ENCODE measurements at places on chromosomes 1 and 21.

- no peak for DNase-seq
Measured at GRCh38 chr1:242147096-242147976, 148.4 kb upstream of the MAP1LC3C start.

DNA sequence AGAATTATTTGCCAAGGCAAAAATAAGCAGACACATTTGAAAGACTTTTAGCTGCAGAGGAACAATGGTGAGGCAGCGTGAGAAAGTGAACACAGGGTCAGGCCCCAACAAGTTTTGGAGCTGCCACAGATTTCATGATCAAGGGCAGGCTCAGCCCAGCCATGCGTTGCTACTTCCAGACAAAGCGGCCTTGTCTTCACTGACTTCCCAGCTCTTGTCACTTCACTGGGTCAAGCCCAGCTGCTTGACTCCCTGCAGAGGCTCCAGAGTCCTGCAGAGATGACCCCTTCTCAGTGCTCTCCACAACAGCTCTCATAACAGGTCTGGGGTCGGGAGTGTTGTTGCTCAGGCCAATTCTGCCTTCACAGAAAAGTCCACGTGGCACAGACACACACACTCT, 35.8 kb downstream of the HHAT start:
- DNase-seq, result no peak

- no peak for DNase-seq
Measured at GRCh38 chr1:218869276-218869675, 304.4 kb upstream of the LYPLAL1 start.

GRCh38 chr1:56345831-56346230, 233.5 kb downstream of the PLPP3 start:
- DNase-seq, result no peak

DNA sequence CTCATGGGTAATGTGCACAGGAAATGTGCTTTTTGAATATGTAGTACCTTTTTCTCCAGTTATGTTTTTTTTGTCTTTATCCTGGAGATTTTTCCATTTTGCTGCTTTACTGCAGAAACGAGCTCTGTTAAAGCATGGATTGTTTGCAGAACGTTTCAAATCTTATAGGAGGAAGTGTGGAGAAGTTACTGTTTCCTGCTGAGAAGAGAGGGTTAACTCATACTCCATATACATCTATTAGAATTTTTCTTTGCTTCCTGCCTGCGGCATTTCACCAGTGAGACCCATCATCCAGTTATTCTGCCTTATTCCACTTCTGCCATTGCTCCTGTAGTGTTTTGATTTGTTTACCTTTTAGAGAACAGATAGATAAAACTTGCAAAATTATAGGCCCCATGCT, 2.0 kb downstream of the RPRD2 start:
- DNase-seq, result no peak

- no peak for DNase-seq
Measured at GRCh38 chr1:176033474-176033873, 173.6 kb downstream of the COP1 start.

DNA sequence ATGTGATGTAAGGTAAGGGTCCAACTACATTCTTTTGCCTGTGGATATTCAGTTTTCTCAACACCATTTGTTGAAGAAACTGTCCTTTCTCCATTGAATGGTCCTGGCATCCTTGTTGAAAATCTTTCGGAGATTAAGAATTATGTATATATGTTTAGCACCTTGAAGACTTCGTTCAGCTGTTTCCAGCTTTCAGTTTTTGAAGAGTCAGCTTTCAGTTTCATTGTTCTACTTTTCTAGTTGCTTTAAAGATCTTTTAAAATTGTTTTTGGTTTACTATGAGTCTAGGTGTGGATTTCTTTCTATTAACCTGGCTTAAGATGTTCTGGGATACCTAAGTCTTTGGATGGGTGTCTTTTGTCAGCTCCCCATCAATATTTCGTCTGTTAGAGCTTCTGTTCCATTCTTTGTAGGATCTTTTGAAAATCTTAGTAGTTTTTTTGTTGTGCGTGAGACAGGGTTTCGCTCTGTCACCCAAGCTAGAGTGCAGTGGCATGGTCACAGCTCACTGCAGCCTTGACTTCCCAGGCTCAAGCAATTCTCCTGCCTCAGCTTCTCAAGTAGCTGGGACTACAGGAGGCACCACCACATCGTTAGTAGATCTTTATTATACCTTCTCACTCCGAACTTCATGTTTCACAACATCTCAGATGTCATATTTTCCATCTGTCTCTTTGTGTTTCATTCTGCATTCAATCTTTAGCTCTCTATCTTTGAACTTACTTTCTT, 353.5 kb upstream of the B3GALT2 start:
- no peak for DNase-seq

GRCh38 chr1:96865731-96866685, 144.4 kb downstream of the PTBP2 start:
- no peak for DNase-seq

- peak; percentile 56 for DNase-seq
Measured at GRCh38 chr1:183589874-183590243, 400 bp downstream of the NCF2 start.

- no peak for DNase-seq
Measured at GRCh38 chr1:232744847-232745246, 60.4 kb upstream of the MAP10 start.

GRCh38 chr1:231724041-231724440, 97.5 kb downstream of the DISC1 start:
- DNase-seq, result no peak

DNA sequence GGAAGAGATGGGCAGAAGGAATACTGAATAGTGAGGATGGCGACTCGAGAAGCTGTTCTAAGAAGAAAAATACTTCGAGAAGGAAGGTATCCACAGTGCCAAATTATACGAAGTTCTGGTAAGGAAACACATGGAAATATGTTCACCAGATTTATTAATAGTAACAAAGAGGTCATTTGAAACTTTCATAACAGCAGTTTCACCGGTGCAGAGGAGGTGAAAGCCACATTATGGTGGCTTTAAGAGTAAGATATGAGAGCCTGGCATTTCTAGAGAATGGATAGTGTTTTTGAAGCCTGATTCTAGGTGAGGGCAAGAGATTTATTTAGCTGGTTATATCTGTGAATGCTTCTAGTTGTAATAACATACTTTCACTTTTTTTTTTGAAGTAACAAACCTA, 56.2 kb downstream of the DPYD start:
- no peak for DNase-seq

DNA sequence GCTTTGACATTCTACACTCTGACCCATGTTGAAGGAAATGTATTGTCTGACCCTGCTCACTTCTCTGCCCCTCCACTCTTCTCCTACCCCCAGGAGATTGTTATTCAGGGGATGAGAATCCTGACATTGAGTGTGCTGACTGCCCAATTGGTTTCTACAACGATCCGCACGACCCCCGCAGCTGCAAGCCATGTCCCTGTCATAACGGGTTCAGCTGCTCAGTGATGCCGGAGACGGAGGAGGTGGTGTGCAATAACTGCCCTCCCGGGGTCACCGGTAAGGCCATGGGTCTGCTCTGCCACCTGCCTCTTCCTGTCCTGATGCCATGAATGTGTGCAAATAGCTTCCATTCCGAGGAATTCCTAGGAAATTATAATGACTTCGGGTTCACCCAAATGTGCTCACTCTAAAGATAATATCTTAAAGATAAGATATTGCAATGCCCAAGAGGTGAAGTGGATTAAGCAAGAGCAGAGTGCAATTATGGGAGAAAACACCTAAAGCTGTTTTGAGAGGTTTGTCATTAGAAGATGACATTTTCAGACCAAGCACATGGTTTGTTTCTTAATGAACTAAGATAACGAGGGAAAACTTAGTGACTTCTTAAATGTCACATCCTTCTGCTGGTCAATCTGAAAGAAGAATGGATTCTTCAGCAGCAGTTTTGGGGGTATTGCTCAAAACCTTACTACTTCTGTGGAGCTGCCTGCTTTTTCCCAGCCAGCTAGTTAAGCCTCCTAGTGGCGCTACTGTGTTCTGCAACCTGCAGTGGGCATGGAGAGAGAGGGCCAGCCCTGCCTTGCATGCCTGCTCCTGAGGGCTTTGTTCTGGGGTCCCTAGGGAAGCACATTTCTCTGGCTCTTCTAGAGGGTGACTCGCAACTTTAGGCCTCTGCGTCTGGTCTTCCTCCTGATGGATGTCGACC, 41.6 kb downstream of the LAMC2 start:
- DNase-seq, result peak; percentile 71

- no peak for DNase-seq
Measured at GRCh38 chr1:232754930-232755329, 50.3 kb upstream of the MAP10 start.

- DNase-seq, result no peak
Measured at GRCh38 chr1:7264101-7264500, 478.8 kb downstream of the CAMTA1 start.

DNA sequence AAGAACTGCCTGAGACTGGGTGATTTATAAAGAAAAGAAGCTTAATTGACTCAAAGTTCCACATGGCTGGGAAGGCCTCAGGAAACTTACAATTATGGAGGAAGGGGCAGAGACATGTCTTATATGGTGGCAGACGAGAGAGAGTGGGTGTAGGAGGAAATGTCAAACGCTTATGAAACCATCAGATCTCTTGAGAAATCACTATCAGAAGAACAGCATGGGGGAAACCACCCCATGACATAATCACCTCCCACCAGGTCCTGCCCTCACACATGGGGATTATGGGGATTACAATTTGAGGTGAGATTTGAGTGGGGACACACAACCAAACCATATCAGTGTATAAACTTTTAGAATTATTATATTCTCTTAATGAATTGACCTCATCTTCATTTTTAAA, 335.9 kb upstream of the DPYD start:
- DNase-seq, result no peak

DNA sequence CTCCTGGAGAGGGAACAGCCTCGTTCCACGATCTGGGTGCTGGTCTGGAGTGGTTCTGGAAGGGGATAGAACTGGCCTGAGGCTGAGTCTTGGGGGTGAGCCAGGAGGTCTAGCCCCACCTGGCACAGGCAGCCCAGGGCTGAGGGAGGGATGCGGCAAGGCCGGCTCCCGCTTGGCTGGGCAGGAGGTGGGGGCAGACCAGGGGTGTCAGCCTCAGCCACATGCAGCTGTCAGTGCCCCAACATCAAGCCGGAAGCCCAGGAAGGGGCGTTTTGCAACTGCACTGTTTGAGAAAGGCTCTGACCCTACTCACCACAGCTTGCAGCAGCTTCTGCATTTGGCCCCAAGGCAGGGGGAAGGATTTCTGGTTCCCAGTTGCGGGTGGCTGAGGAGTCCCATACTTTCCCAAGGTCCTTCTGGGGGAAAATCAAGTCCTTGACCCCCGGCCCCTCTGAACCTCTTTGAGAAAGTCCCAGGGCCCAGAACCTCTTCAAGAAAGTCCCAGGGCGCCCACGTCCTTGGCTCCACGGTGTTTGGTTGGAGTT, 2.0 kb downstream of the EFHD2 start:
- DNase-seq, result peak; percentile 80

GRCh38 chr1:56817716-56818463, 1.3 kb downstream of the FYB2 start:
- DNase-seq, result no peak

DNA sequence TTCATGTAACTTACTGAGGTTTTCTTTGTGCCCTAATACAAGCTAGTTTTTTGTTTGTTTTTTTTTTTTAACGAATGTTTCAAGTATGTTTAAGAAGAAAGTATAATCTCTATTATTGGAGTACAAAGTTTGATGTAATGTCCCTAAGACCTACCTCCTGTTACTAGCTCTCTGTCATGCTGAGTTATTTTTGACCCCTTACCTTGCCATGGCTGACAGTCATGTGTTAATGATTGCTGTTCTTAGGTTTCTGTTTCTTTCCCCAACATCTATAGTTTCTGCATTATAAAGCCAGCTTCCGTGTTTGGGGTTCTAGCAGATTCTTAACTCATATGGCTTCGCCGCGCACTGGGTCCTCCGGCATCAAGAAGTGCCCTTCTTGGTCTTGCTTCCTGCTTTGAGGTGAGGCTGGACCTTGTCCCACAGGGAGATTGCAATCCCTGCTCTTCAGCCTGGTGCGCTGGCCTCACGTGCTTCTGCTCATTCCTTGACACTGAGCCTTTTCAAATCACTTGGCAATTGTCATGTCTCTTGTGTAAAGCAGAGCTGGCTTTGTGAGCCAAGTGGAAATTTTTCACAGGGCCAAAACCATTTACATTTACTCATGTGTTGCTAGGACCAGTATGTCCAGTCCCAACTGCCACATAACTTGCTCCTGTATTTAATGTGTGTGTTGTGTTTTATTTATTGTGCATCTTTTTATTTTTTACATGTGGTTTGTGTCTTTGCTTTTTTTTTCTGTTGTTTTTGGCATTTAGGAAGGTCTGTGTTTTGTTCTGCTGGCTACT, 135.0 kb upstream of the COL6A1 start:
- no peak for DNase-seq

GRCh38 chr1:156129687-156130577, 15.4 kb downstream of the LMNA start:
- peak; percentile 80 for DNase-seq

GRCh38 chr1:197481101-197481500, 213.0 kb downstream of the CRB1 start:
- DNase-seq, result no peak

- DNase-seq, result no peak
Measured at GRCh38 chr1:72336776-72337175, 54.4 kb upstream of the NEGR1 start.

DNA sequence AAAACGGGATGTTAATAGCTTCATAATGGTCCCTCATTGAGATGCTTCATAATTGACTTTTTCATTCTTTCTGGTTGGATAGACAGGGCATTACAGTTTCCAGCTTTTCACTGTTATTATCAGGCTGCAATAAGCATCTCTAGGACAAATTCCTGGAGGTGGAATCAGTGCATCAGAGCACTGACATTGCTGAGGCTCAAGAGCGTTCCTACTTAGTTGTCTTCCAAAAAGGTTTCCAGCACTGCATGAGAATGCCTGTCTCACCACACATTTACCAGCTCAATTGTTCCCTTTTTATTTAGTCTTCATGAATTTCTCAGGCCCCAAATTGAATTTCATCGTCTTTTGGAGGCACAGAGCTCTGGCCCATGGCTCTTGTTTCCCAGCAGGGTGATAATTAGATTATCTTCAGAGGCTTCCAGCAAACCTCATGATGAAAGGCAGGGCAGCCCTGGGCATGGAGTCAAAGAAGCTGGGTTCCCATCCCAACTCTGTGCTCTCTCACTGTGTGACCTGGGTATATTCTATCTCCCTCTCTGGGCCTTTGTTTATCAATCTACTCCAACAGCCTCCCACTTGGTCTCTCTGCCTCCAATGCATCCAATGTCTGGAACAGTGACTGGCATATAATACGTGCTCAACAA, 451.4 kb downstream of the PTPRU start:
- DNase-seq, result no peak

GRCh38 chr1:235009074-235009473, 119.6 kb downstream of the TOMM20 start:
- no peak for DNase-seq

DNA sequence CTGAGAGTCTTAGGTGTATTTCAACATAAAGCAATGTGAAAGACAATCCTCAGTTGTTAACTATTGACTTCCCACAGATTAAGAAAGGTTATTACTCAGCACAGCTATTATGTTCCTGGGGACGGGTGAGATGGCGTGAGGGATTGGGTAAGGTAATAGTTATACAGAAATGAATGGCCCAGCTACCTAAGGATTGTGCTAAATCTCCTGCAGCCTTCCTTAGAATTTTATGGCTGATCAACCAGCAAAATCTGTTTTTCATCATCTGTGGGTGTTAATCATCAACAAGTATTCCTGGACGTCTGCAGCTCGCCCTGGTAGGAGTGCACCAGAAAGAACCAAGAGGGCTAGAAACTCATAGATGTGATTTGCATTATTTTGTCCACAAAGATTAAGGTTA, 146.0 kb upstream of the IVNS1ABP start:
- DNase-seq, result no peak

GRCh38 chr1:92447033-92447681, 39.6 kb downstream of the GFI1 start:
- DNase-seq, result no peak

Data from GM13976 (cell line).